ENCODE measurements at places on chromosomes 3 and 15.

GRCh38 chr3:172119266-172119969, 80.0 kb downstream of the FNDC3B start:
- DNase-seq: no peak

DNA sequence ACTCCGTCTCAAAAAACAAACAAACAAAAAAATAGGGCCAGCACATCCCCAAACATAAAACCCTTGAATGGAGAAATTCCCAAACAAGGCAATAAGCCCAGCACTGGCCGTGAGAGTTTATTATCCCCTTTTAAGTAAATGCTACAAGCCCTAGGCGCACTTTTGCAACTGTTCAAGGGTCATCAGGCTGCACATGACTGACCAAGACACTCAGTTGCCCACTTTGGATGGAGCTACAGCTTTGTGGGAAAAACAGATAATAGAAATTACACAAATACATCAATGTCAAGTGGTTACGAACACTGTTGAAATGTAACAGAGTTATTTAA, 33.7 kb upstream of the ZNF445 start:
- no peak for DNase-seq

DNA sequence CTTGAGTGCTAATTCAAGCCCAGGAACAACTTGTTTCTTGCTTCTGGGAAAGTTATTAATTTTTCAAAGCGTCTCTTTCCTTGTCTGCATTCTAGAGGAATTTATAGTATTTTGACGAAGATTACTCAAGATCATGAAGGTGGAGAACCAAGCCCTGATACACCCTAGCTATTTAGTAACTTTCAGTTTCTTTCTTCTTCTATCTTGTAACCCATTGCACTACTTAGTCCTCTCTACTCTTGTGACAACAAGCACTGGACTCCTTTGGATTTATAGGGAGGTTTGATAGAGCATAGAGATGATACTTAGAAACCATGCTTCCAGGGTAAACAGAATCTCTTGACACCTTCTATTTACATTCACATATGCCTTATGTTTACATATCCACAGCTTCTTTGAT, 203.3 kb upstream of the GRM7 start:
- DNase-seq: no peak

GRCh38 chr15:47312161-47312560, 405.1 kb upstream of the SEMA6D start:
- DNase-seq: no peak

- no peak for DNase-seq
Observed at GRCh38 chr3:100779480-100779879, 70.2 kb downstream of the TFG start.

DNA sequence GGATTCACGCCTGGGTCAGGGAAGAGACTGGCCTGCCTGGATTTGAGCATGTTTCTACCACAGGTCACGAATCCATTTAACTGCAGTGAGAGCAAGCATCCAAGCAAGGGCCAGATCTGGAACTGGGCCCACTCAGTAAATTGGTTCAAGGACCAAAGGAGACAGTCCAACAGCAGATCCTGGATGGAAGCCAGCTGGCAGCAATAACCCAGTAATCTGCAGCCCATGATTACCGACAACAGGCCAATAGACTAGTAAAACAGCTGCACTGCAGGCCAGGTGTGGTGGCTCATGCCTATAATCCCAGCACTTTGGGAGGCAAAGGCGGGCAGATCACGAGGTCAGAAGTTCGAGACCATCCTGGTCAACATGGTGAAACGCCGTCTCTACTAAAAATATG, 11.8 kb downstream of the SAMD7 start:
- no peak for DNase-seq

- peak; percentile 3 for DNase-seq
Observed at GRCh38 chr15:61681038-61681418, 379.2 kb downstream of the VPS13C start.

DNA sequence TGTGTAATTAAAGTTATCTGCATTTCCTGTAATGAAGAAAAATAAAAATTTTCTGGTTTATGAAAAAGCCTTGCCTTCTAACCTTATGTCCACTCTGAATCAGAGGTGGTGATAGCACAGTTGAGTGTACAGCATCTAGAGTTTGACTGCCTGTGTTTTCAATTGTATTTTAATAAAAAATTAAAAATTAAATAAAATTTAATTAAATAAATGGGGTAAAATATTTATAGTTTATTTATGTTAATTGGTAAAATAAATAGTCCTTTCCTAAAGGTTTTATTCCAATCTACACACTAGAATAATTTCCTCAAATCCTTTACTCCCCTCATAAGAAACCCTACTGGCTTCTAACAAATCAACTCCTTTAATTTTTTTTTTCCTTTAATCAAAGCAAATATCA, 111.8 kb upstream of the MYO5C start:
- DNase-seq: no peak

Data from hematopoietic multipotent progenitor cell (in vitro differentiated cells).